Muscle of arm (tissue), 14 donors: ENCODE measurements at places on chromosomes 7 and 10.

DNA sequence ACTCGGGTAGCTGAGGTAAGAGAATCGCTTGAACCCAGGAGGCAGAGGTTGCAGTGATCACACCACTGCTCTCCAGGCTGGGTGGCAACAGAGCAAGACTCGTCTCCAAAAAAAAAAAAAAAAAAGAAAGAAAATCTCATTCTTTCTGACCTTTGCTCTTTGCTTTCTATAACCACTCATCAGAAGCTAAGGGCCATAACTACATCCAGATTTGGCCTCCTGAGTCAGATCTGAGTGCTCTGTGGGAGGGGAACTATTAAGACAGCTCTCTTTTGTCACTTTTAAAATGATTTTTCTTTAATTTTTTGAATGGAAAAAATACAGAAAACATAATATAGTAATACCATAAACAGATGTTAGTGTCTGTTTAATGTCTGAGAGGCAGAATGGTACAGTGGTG lies 210.1 kb downstream of the KIAA1217 start:
- no peak for DNase-seq

GRCh38 chr7:73885975-73886798 lies 25.2 kb downstream of the TMEM270 start:
- peak; percentile 85 for DNase-seq

GRCh38 chr10:114393482-114393881 lies 10.8 kb downstream of the AFAP1L2 start:
- no peak for DNase-seq

GRCh38 chr10:15163253-15163828 lies 5.2 kb downstream of the NMT2 start:
- no peak for DNase-seq

DNA sequence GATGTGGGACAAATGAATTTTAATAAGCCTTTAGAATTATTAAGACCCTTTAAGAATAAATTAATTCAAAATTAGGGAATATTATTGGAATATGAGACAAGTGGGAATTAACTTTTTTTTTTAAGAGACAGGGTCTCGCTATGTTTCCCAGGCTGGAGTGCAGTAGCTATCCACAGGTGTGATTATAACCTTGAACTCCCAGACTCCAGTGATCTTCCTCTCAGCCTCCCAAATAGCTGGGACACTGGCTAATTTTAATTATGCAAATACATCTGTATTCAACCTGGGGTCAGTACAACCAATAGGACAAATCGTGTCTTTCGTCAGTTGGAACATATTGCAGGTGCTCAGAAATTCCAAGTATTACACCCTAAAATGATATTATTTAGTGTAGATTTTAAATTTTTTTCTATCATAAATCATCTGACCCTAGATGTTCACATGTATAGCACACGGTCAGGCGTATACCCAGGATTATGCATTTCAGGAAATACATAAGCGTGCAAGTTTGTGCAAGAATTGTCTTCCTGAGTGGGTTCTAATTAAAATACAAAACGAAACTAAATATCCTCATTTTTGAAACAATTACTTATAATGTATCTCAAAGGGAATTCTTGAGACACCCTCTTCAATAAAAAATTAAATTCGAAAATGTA lies 1.2 kb downstream of the NT5C3A start:
- no peak for DNase-seq

GRCh38 chr7:106639476-106640334 lies 21.3 kb downstream of the CCDC71L start:
- no peak for DNase-seq

GRCh38 chr10:122301055-122301810 lies 30.1 kb downstream of the BTBD16 start:
- DNase-seq: no peak

DNA sequence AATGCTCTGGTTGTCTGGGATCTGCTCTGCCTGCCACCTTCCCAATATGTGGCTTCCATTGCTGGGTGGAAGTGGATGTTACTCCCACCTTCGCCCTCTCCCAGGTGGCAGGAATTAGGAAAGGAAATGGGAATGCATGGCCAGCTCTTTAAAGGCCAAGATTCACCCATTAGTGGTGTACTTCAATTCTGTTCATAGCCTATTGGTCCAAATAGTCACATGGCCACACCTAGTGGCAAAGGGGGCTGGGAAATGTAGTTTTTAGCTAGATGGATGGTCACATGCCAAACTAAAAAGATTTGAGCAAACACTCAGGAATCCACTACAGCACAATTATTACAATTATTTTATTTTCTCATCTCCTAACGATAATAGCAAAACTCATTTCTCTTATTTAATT lies 135.1 kb downstream of the NPY start:
- peak; percentile 41 for DNase-seq

DNA sequence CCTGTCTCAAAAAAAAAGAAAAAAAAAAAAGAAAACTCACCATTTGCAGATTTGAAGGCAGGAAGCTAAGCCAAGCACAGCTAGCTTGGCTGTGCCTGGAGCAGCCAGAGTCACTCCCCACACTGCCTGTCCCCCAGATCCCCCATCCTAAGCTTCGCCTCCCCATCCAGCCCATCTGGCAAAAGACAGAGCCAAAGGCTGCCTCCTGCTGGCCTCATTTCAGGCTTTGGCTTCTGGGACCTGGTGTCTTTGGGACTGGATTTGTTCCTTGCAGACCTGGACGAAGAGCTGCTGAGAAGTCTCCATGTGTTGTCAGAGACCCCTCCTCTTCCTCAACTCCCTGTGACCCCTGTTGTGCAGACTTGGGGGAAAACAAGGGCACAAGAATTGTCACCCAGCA lies 8.1 kb downstream of the ASL start:
- DNase-seq: no peak

GRCh38 chr10:22780474-22780885 lies 66.1 kb upstream of the PIP4K2A start:
- no peak for DNase-seq

- DNase-seq: no peak
These were observed 8.3 kb upstream of the PIP4K2A start for GRCh38 chr10:22722626-22723169.

DNA sequence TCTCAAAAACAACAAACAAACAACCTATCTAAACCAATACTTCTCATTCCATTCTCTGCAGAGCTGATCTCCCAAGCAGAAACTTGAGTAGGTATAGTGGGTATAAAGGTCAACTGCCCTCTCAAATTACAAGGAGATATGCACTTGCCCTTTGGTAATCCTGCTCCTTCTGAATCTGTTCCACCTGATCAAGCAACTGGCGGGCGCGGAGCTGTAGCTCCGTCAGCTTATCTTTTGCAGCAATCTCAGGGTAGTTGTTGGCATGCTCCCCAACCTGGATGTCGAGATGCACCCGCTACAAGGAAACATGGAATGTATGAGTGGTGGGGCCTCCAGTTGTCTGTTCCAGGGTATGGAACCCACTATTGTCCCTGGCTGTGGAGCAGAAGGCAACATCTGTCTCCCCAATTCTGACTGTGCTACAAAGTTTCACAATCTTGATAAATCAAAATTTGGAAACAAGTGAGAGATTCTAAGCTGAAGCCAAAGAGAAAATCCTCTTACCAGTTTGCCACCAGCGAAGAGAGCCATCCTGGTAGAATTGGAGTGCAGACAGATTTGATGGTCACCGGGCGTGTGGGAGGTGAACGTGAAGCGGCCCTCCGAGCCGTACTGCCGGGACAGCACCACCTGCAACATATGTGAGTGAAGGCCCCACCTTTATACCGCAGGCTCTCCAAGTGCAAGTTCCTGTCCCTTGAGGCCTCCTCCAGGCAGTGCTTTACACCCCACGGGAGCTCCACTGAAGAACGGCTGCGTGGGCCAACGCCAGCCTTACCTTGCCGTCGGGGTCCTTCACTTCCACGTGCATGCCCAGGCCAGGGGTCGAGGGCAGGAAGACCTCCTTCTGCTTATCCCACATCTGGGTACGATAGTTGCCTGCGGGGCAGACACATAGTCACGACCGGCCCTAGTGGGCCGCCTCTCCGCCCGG lies 819 bp downstream of the TMED4 start:
- no peak for DNase-seq

DNA sequence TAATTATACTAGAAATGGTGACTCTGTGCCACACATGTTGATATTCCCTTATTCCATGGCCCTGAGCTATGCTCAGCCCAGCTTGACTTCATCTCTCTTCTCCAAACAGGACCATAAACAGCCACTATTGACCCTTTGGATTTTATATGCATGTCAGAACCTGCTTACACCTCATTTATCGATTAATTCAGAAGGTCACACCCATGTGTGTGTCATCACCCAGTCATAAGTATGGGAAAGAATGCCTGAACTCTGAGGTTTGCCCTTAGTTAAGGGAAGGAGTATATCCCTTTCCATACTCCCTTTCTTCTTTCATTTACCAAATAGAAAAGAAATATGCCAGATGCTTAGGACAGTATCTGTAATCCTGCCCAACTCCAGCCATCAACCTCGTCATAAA lies 602.3 kb downstream of the SORCS3 start:
- DNase-seq: no peak

DNA sequence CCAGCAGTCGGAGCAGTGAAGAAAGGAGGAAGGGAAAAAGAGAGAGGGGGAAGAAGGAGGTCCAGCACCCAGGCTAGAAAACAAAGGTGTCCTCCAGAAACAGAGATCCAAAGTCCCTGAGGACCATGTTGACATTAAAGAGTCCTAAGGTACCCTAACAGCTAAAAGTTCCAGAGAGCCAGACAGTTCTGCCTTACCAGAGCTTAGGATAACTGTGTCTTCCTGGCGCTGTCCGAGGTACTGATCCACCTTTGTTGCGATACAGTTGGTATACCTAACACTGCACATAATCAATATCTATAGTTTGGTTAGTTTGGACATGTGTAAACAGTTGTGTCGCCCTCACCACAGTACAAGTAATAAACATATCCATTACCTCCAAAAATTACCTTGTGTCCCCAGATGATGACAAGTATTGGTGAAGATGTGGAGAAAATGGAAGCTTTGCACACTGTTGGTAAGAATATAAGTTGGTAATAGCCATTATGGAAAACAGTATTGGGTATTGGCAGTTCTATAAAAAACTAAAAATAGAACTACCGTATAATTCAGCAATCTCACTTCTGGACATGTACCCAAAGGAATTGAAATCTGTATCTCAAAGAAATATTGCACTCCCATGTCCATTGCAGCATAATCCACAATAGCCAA lies 59.8 kb downstream of the GRID1 start:
- peak; percentile 30 for DNase-seq

- no peak for DNase-seq
These were observed 15.6 kb downstream of the CNNM1 start for GRCh38 chr10:99344715-99345114.

- DNase-seq: no peak
These were observed 41.0 kb downstream of the RABGEF1 start for GRCh38 chr7:66781408-66782090.

DNA sequence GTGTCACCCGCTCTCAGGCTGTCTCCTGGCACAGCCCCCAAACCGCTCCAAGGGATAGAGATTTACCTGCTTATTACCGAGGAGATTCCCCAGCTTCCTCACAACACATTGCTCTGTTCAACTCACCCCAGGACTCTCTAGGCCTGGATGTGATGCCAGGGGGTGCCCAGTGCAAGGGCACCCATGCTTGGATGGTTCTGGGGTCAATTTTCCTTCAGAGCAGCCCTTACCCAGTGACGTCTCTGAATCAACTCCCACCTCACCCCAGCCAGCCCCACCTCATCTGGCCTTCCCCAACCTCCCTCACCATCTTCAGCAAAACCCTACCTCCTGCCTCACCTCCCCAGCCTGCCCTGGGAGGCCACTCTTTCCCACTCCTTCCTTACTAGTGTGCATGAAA lies 951.6 kb upstream of the ZNF722 start:
- DNase-seq: no peak

DNA sequence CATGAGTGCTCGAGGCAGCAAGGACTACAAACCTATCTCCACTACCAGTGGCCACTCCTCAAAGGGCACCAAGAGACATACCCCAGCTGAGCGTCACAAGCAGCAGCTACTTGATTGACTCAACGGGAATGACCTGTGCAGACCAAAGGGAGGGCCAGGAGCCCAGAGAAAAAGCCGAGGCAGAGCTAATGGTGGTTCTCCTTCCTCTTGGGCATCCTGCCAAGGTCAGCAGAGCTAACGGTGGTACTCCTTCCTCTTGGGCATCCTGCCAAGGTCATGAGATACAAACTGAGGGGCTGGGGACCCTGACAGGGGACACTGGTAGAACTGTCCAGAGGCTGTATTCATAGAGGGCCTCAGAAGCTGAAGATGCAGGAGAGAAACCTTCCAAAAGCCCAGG lies 60.4 kb downstream of the FAM53B start:
- DNase-seq: no peak

DNA sequence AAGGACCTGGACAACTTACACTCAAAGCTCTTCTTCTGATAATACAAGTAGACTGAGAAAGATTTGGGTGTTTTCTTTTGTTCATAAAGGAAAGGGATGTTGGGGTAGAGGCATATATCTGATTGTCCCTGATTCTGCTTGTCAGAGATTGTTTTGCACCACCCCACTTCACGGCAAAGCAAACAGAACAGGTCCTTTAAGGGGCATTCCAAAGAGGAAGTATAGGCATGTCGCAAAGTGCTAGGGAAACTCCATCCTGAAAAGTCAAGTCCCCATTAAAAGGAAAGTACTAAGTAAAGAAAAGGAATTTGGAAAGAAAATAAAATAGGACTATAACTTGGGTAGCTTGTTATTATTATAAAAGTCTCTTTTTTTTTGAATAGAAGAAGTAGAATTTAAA lies 233.0 kb downstream of the DNAJB9 start:
- DNase-seq: no peak

DNA sequence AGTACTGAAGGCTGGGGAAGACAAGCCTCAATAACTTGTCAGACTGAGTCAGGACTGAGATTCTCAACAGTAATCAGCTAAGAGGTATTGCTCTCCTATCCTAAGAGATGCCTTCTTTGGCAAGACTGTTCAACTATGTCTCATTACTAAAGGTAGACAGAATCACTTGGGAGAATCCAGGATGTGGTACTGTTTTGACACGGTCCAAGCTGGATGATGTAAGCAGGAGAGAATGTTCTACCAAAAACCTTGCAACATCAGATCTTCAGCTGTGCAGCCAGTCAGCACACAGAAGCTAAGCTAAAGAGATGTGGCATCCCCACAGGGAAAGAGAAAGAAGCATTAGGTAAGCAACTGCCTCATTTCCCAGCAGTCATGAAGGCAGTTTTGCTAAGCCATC lies 391.4 kb downstream of the NRG3 start:
- DNase-seq: no peak

GRCh38 chr7:19109000-19109946 lies 8.2 kb downstream of the TWIST1 start:
- no peak for DNase-seq

DNA sequence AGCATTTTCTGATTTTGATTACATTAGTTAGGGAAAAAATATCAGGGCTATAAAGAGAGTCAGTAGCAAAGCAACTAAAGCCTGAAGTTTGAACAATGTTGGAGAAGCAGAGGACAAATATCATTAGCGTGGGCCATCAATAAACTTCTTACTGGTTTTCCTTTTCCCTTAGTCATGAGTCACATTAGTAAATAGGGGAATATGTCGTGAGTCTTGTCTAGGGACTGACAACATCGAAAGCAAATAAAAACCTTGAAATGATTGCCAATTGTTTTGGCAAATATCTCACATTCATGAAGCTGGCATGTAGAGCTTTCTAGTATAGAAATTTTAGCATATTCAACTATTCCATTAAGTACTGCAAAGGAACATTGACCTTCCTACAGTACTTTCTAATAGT lies 806.0 kb upstream of the SORCS1 start:
- no peak for DNase-seq
